ENCODE measurements at places on chromosomes 11 and 22.
A peak's percentile ranks its signal among the peaks of the same experiment; 100 is the strongest.

DNA sequence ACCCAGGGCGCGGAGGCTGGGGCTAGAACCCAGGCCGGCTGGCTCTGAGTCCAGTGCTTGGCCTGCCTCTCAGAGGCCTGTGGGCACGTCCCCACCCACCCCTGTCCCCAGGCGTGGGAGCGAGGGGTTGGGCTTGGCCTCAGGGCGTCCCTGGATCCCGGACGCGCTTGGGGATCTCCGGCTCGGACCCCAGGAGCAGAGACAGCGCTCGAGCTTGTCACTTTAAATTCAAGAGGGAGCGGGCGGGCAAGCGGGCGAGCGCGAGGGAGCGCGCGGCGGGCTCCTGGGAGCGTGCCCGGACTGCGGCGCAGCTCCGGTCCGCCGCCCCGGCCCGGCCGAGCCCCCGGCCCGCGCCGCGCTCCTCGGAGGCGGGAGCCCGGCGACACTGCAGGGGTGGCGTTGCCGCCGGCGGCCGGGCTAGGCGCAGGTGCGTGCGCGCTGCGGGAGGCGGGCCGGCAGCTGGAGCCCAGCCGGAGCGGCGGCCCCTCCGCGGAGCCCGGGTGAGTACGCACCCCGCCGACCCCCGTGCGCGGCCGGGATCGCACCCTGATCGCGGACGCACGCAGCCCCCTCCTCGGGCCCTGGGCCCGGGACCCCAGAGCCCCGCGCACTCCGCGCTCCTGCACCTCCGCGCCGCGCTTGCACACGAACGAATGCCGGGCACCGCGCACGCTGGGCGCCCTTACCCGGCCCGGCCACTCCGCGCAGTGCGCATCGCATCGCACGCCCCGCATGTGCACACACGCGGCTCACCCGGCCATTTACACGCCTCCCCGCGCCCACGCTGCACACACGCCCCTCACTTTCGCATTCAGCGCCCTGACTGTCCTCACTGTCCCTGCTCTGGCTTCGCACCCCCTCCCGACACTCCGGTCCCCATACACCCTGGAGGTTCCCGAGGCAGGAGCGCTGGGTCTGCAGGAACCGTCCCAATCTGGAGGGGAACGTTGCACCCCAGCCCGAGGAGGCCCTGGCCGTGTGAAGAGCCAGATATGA is at the start of gene SYT12:
Gene SYT12, plus strand, starts transcription at position 174 of the 996 bp plus-strand sequence. CDS start 7,011 bp downstream, outside the sequence.
- DNase-seq: peak; percentile 61

- DNase-seq: no peak
Measured at GRCh38 chr11:122714004-122714403, 58.5 kb downstream of the UBASH3B start.

GRCh38 chr11:72030472-72031045 is 31.9 kb downstream of the IL18BP start:
- no peak for DNase-seq

GRCh38 chr11:31810779-31811647 is at the start of gene PAX6:
TSS of gene PAX6 (minus strand) at chr11:31811322. CDS start at chr11:31806411, 4,911 bp downstream.
- DNase-seq: peak; percentile 61

GRCh38 chr11:65204646-65205601 is 23.2 kb downstream of the CAPN1 start:
- DNase-seq: peak; percentile 40

GRCh38 chr11:64810891-64811272 is 531 bp upstream of the MEN1 start:
- no peak for DNase-seq

- DNase-seq: peak; percentile 16
Measured at GRCh38 chr11:103384652-103385051, 275.4 kb downstream of the DYNC2H1 start.

GRCh38 chr22:45769569-45770210 is 98.1 kb downstream of the ATXN10 start:
- DNase-seq: peak; percentile 19

- peak; percentile 27 for DNase-seq
Measured at GRCh38 chr11:48167380-48167779, 49.2 kb upstream of the OR4B1 start.

DNA sequence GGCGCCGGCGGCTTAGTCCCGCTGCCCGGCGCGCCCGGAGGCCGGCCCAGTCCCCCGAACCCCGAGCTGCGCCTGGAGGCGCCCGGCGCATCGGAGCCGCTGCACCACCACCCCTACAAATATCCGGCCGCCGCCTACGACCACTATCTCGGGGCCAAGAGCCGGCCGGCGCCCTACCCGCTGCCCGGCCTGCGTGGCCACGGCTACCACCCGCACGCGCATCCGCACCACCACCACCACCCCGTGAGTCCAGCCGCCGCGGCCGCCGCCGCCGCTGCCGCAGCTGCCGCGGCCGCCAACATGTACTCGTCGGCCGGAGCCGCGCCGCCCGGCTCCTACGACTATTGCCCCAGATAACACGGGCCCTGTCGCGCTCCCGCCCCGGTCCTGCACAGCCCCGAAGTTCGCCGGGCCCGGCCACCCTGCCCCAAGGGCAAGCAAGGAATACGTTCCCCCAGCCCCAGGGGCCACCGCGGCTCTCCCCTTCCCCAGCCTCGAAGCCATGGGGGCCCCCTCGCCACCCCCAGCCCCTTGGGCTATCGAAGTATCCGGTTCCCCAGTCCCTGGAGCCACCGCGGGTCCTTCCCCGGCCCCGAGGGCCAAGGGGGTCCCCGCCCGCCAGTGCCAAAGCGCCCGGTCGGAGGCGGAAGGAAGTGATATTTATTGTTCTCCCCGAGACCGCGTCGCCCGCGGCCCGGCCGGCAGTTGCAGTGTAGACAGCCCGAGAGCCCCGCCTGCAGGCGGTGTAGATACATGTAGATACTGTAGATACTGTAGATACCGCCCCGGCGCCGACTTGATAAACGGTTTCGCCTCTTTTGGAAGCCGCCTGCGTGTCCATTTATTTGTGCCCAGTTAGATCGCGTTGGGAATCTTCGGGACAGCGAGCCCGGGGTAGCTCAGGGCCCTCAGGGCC is 6.2 kb downstream of the TBX1 start:
- peak; percentile 45 for DNase-seq

- no peak for DNase-seq
Measured at GRCh38 chr11:116953530-116954285, 116.3 kb upstream of the APOA1 start.

GRCh38 chr11:80204021-80204420 is 763.2 kb upstream of the TENM4 start:
- DNase-seq: no peak

GRCh38 chr11:28743061-28743550 is 634.9 kb downstream of the METTL15 start:
- DNase-seq: no peak

DNA sequence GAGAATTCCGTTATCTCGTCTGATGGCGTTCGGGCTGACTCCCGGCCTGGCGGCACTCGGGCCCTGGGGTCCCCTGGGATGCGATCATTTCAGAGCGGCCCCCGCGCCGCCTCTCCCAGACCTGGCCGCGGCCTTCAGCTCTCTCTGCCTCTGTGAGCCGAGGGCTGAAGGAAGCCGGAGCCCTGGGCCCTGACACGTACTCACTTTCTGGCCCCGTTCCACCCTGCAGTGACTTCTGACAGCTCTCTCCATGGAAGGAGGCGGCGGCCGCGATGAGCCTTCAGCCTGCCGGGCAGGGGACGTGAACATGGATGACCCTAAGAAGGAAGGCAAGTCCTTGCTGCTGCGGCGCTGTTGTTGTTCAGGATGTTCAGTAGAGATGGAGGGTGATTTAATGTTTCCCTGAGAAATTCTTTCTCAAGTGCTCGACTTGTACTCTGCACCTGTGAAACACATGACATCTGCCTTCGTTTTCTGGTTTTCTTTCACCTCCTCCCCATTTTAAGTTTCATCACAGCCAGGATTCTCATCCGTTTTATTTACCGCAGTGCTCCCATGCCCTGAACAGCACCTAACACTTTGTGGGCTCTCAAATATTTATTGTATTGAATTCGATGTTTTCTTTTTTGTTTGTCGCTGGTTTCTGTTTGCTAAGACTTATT is 612 bp downstream of the GTSE1 start:
- peak; percentile 83 for DNase-seq

GRCh38 chr11:83477772-83478171 is 191.6 kb upstream of the CCDC90B start:
- DNase-seq: no peak

DNA sequence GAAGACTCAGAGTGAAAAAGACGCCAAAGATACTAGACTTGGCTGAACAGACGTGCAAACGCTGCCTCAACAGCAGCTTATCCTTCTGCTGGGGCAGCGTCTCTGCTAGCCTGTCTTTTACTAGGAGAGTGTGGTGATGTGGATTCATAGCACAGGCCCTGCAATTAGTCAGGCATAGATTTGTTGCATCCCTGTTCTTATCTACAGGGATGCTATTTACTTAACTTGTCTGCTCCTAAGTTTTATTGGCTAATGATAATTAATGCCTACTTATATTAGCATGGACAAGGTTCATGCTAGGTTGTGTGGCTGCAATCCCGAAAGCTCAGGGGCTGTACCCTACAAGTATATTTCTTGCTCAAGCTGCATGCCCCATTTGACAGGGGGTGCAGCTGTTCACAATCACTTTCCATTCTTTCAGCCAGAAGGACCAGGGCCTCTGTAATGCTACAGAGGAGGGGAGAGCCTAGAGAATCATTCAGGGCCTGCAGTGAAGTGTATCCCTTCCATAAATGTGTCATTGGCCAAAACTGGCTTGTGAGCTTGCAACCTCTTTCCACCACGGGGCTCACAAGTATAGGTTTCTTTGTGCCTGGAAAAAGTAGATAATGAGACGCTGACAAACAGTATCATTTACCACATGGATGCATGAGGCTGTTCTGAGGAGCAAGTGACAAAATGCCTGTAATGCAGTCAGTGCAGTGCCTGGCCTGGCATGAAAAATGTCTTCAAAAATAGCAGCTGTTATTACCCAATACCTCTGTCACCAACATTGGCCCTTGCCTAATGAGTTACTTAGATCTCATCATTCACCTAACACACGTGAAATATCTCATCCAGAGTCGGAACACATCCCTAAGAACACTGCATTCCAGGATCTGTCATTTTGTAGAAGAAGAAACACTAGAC is 685.8 kb upstream of the API5 start:
- no peak for DNase-seq

- no peak for DNase-seq
Measured at GRCh38 chr11:86486261-86487030, 111.8 kb downstream of the CCDC81 start.

DNA sequence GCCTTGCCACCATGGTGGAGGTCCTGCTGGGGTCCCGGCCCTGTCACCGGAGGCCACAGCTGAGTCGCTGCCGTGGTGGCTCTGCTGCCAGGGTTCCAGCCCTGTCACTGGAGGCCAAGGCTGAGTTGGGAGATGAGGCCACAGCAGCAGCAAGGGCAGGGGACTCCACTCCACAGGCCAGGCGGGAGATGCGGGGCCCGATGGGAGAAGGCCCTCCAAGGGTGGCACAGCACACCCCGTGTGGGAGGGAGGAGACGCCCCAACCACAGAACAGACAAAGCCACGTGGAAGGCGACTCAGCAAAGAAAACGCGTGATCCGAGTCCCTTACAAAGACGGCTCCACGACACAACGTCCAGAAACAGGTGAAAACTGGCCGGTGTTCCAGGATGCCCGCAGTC is 159.3 kb downstream of the BRD1 start:
- no peak for DNase-seq

DNA sequence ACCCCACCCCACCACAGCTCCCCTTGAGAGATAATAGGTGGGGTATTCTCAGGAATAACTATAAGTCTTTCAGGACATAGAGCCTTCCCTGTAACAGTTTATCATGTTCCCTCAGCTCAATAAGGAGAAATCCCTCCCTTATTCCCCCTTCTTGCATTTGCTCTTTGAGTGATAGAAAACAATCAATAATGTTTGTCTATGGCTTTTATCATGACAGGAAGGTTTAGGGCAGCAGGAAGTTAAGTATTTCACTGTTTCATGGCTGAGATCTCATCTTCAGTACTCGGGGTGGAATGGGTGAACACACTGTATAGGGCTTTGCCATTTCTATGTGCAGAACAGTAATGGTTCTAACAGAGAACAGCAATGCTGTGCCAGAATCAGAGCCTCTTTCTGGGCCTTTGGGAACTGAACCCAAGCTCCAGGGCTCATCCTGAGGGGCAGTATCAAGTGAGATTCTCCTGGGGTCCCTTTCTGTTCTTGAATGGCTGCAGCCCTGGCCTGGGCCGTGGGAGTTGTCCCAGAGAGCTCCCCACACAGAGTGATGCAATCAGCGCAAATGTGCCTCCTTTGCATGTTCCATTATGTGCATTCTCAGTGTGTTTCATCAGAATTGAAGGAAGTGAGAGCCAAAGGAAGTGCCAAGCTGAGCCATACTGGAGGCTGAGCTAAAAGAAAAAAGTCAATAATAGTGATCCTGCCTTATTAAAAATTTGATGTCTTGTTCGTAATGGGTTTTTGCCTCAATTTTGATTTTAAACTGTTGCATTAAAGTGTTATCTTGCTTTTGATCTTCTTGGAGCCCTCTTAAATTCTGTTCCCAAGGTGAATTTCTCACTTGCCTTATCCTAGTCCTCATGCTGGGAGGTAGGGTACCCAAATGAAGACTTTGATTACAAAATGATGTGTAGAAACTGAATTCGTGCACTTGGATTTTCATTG is 2.9 kb upstream of the CYP2R1 start:
- DNase-seq: peak; percentile 48

- DNase-seq: no peak
Measured at GRCh38 chr11:2374456-2375201, 2.5 kb upstream of the CD81 start.

DNA sequence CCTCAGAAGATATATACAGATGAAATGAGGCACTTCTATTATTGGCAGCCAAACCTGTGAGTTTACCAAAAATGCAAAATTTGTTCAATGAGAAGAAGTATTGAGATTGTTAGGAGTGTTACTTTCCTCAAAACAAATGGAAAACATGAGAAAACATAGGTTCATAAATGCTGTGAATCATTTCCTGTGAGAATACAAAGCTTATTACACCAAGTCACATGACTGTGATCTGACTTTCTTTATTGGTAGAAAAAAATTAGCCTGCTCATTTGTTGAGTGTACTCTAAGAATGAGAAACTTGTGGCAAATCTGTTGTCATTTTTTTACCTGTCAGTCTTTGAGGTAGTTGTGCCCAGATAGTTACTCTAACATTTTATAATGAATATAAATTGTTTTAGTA is 215.1 kb downstream of the TMEM135 start:
- DNase-seq: peak; percentile 44

GRCh38 chr11:1276041-1276790 is 33.2 kb downstream of the TOLLIP start:
- DNase-seq: no peak

DNA sequence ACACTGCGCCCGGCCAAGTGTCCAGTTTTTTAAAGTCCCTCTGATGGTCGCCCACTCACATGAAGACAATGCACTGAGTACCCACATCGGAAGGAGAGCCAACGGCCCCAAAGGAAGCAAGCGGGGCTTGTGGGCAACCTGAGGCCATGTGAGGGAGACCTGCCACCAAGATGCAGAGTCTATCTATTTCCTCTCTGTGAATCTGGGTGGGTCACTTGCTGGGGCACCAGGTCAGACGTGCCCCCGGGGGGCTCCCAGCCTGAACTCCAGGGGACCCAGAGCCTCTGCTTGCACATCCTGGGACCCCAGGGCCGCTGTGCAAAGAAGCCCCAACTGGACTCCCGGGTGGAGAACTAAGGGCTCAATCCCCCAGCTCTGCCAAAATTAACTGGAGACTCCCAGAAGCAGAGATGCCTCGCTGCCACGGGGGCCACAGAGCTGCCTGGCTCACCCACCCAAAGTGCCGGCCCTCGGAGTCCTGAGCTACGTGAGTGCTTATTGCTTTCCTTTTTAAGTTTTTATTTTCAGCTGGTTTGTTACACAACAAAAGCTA is 106.4 kb downstream of the BRD1 start:
- DNase-seq: no peak

- no peak for DNase-seq
Measured at GRCh38 chr22:26556904-26557303, 33.0 kb downstream of the TPST2 start.

Measured in GM23248 (cell line).